ENCODE measurements at places on chromosomes 1 and 21.

GRCh38 chr1:41496080-41497055, 11.9 kb upstream of the EDN2 start:
- DNase-seq, result no peak

DNA sequence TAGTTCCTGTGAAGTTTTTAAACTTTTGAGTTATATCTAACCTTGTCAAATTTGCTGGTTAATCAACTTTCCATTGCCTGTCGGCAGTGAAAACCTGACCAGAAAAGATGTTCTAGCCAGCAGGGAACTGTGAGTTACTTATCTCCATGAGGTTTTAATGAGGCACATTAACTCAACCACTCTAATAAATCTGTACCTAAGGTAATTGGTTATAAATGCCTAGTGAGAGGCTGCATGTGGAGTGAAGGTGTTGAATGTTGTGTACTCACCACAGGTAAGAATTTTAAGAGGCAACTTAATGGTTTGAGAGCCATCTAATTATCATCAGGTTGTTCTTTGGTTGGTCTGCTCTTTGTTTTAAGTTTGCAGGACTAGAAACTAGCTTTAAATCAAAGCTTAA, 138.4 kb upstream of the LHX8 start:
- DNase-seq, result no peak

- DNase-seq, result no peak
These were observed 62.3 kb downstream of the PTGS2 start for GRCh38 chr1:186617926-186618325.

DNA sequence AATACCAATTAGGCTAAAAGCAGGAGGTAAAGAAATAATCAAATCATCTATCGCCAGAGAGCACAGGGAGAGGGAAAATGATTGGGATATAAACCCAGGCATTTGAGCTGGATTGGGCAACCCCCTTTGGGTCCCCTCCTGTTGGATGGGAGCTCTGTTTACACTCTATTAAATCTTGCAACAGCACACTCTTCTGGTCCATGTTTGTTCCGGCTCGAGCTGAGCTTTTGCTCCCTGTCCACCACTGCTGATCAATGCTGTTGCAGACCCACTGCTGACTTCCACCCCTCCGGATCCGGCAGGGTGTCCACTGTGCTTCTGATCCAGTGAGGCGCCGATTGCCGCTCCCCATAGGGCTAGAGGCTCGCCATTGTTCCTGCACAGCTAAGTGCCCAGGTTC, 493.8 kb downstream of the MATN1 start:
- no peak for DNase-seq

GRCh38 chr21:16034446-16035190, 304.8 kb downstream of the USP25 start:
- DNase-seq, result no peak

DNA sequence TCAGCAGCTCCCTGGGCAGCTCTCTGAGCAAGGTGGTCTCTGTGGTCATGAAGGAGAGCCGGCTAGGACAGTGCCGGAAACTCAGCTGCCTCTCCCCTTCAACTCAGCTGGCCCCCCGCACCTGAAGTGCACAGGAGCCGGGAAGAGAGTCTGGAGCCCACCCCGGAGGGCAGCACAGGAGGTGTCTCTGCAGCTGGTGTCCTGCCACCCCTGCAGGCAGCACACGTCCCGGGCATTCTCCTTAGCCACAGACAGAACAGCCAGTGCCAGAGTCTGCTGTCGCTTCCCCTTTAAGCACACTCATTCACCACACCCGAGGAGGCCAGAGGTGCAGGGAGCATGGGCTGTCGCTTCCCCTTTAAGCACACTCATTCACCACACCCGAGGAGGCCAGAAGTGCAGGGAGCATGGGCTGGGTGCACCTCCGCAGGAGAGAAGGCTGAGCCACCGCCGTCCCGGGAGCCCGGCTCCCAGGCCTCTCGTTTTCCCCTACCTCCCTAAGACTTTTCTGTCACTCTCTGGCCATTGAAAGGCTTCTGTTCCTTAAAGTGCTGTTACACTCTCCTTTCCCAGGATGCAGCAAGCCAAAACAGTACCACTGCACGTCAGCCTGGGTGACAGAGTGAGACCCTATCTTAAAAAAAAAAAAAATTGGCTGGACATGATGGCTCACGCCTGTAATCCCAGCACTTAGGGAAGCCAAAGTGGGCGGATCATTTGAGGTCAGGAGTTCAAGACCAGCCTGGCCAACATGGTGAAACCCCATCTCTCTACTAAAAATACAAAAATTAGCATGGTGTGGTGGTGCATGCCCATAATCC, 16.9 kb upstream of the SAMD11 start:
- no peak for DNase-seq

DNA sequence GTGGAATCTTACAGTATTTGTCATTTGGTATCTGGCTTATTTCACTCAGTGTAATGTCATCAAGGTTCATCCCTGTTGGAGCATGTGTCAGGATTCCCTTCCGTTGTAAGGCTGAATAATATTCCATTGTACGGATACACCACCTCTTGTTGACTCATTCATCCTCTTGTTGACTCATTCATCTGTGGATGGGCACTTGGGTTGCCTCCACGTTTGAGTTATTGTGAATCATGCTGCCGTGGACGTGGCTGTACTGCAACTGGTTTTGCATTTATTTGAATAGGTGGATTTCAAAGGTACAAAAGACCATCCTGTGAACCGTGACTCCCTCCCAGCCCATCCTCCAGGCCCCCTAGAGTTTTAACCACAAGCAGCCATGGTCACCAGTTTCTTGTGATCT, 11.9 kb upstream of the TCP10L start:
- no peak for DNase-seq

DNA sequence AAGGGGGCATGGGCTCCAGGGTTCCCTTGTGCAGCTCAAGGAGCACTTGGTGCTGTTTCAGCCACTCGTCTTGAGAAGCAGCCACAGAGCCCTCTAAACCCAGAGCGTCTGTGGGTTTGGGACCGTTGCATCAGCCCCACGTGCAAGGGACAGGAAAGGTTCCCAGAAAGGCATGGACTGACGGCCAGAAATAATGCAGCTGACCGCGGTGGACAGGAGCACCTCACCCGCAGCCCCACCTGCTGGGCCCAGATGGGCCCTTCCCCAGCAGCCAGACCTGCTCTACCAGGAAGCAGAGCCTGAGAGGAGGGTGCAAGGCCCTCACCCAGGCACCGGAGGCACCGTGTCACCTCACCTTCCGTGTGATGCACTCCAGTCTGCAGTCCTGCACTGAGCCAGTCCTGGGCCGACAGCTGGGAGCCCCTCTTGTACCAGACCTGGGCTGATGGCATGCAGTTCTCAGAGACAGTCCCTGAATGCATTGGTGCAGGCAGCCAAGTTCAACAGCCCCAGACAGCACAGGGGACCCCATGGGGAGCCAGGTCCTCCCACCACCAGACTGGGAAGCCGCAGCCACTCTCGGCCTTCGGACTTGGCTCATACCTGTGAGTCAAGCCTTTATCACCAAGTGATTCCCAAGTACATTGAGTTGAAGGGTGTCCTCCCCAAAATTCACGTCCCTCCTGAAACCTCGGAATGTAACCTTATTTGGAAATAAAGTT, 4.8 kb upstream of the TFF3 start:
- DNase-seq, result no peak

DNA sequence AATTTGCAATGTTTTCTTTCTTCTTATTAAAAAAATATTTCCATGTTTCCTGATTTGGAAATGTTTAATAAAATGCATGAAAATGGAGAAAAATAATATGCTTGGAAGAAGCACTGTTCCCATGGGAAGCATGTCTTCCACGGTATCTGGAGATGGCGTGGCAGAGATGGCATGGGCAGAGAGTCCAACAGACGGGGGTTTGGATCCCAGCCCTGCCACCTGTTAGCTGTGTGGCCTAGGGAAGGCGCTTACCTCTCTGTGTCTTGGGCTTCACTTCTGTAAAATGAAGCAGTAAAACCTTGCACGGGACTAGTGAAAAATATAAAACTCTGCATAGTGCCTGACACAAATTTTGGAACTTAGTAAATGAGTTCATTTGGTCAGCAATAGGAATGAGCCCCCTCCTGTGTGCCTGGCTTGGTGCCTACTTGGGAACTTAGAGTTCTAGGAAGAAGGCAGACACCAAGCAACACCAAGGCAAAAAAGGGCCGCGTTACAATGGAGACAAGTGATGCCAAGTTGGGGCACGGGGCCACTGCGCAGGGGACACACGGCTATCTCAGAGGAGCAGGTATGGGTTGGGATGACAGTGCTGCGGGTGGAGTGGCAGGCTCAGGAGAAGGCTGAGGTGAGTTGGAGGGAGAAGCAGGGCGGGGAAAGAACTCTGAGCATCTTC, 124.2 kb downstream of the KCNN3 start:
- DNase-seq, result no peak

DNA sequence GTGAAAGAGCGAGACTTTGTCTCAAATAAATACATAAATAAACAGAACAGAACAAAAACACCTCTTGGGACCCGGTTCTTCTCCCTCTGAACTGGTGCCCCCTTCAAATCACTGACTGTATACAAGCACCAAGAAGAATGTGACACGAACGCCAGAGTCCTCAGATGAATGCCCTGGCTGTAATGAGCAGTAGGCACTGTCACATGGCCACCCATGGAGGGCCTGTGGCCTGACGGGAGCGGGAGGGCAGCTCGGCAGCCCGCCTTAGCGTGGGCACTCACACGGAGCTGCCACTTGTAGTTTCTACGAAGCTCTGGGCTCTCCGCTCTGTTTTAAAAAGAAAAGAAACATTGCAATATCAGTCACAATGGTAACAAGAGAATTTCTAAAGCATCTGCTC, 146.0 kb downstream of the PEX14 start:
- DNase-seq, result no peak

GRCh38 chr1:199123615-199124014, 484.8 kb downstream of the PTPRC start:
- no peak for DNase-seq

DNA sequence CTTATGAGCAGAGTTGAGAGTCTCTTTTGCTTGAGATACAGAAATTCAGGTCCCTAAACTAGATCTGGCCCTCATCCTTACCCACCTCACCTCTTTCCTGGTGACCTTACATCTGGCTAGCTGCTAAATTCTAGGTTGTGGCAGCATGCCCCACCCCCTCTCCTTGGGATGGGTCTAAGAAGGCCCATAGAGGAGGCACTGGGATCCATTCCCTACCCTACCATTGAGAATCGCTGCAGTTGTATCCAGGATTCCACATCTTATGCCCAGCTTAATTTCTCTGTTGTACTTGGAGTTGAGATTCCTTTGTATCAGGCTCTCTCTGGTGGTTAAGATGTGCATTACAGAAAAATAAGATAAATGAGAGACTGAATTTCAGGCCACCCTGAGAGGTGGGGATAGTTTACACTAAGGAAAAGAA, 9.5 kb upstream of the TMEM39B start:
- no peak for DNase-seq

GRCh38 chr1:34768856-34769255, 9.3 kb downstream of the GJB4 start:
- DNase-seq, result no peak

- DNase-seq, result no peak
These were observed 405.0 kb downstream of the PLPP3 start for GRCh38 chr1:56174176-56174885.

GRCh38 chr1:228978484-228979324, 243.4 kb downstream of the RHOU start:
- no peak for DNase-seq

- no peak for DNase-seq
These were observed 34.4 kb downstream of the MRPL39 start for GRCh38 chr21:25572861-25573310.

DNA sequence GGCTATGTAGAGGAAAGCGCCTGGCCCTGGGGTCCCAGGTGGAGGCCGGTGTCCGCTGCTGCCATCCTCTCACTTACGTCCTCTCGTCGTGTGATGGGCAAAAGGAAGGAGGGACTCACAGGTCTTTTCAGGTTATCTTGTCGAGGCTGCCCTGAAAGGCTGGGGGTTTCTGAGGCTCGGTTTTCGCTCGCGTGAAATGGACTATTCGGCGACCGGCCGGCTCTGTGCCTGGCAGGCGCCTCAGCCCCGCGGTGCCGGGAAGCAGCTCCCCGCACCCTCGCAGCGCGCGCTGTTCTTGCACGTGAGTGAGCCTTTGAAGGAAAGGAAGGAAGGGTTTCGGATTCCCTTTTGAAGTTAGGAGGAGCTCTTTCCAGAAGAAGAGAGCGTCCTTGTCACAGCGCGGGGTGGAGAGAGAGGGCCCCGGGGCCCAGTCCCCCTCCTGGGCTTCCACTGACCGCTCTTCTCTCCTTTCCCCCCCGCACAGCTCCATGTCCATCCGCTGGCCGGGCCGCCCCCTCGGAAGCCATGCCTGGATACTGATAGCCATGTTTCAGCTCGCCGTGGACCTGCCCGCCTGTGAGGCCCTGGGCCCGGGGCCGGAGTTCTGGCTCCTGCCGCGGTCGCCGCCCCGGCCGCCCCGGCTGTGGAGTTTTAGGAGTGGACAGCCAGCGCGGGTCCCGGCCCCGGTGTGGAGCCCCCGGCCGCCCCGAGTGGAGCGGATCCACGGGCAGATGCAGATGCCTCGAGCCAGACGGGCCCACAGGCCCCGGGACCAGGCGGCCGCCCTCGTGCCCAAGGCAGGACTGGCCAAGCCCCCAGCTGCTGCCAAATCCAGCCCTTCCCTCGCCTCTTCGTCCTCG, 57.2 kb downstream of the AJAP1 start:
- DNase-seq, result no peak

GRCh38 chr1:15023205-15023604, 130.3 kb upstream of the TMEM51 start:
- DNase-seq, result no peak

DNA sequence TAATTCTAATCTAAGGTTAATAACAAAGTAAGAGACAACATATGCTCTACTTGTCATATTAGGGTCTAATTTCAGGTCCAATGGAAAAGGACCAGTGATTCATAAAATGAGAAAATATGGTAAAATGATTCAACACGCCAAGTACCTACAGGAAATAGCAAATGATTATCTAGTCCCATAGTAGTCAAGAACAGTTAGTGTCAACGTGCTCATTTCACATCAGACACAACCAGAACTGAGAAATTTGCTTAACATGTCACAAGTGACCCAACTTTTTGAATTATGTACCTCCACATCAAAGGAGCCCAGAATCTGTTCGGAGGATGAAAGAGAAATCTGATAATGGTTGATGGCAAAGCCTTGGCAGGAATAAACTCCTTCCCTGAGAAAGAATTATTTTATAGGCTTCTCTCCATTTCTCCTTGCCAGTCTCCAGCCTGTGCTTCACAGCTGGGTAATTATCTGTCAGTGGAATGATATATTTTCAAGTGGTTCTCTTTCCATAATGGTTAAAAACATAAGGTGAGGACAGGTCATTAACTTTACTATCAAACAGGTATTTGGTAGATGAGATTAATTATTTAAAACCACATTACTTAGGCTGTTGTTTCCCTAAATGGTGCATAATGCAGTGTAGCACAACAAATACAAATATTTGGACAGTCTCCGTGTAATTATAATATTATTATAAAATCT, 83.2 kb downstream of the APP start:
- DNase-seq, result no peak

DNA sequence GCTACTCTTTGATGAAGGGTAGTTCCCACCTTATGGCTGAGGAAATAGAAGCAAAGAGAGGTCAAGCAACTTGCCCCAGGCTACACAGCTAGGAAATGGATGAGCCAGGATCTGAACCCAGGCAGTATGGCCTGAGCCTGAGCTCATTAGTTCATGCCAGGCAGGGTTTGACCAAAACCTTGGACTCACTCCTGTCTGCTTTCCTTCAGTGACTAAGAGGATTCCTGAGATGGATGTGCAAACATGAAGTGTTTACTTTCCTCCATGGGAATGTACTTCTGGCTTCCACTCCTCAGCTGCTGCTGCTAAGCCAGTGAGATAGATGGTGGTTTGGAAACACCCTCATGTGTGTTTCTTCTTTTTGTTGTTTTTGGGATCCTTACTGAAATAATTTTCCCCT, 35.1 kb upstream of the ERRFI1 start:
- DNase-seq, result no peak
